Motor neuron (in vitro differentiated cells): ENCODE measurements at places on chromosomes 2 and 18.

GRCh38 chr2:85096616-85097015, 36.6 kb upstream of the TCF7L1 start:
- no peak for ATAC-seq

GRCh38 chr2:19176172-19176852, 182.1 kb downstream of the OSR1 start:
- no peak for ATAC-seq

DNA sequence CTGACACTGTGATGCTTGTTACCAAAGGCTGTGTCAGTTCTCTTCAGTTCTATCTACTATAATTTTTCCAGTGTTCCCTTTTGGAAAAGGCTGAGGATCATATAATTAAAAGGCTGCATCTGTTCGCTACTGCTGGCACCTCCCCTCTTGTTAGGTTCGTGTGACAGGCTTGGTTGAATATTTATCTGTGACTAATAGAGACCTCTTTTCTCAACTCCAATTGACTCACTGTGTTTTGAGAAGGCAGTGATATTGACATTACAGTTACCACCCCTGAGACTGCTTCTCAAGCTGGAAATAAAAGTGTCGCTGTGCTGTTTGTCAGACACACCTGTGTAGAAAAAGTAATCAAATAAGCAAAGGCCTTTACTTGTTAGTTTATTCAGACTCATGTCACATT, 205.5 kb upstream of the KCNH7 start:
- ATAC-seq, result peak; percentile 56

- no peak for ATAC-seq
Measured at GRCh38 chr2:210086930-210087329, 84.3 kb downstream of the KANSL1L start.

DNA sequence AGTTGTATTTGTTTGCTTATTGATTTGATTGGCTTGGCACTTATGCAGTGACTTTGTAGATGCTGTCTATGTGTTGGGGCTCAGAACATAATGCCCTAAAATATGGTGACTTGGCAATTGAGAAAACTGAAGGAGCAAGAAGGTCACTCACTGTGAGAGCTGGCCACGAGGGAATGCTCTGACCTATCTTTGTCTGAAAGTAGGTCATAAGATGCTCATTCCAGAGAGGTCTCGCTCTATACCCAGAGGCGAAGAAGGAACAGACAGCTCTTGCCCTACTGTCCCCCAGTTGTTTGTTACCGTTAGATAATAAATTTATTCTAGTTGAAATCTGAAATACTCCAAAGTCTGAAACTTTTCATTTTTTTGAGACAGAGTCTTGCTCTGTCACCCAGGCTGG, 158.5 kb downstream of the TGIF1 start:
- no peak for ATAC-seq
